ENCODE measurements at places on chromosomes 6 and 20.

DNA sequence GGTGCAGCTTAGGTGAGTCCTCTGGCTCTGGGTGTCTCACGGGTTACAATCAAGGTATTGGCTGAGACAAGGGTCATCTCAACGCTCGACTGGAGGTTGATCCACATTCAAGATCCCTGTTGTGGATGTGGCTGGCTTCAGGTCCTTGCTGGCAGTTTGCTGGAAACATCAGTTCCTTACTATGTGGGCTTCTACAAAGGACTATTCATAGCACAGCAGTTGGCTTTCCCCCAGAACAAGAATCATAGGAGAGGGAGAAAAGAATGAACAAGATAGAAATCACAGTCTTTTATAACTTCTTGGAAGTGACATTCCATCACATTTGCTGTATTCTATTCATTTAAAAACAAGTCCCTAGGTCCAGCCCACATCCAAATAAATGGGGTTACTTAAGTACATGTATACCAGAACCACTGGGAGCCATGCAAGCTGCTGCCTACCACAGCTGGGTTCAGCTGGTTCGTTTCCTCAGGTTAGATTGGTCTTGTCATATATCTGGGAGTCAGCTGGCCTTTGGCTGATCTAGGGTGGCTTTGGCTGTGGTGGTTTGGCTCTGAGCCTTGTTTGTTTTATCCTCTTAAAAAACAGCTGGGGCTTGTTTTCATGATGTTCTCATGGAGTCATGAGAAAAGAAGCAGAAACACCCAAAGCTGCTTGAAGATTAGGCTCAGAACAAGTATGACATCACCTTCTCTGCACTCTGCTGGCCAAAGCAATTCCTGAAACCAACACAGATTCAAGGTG, 433.2 kb upstream of the SPTLC3 start:
- no peak for DNase-seq

DNA sequence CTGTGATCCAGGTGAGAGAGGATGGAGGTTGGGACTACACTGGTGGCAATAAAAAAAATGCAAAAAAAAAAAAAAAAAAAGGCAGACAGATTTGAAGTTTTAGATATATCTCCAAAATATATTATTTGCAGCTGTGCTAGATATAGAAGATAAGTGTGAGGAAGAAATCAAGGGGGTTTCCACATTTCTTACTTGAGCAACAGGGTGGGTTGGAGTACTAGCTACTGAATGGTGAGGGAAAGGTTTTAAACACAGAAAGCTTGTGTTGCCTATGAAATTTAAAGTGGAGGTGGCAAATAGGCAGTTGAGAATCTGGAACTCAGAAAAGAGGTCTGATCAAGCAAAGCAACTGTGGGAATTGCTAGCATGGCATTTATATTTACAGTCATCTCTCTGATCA, 59.9 kb upstream of the GNRH2 start:
- no peak for DNase-seq

DNA sequence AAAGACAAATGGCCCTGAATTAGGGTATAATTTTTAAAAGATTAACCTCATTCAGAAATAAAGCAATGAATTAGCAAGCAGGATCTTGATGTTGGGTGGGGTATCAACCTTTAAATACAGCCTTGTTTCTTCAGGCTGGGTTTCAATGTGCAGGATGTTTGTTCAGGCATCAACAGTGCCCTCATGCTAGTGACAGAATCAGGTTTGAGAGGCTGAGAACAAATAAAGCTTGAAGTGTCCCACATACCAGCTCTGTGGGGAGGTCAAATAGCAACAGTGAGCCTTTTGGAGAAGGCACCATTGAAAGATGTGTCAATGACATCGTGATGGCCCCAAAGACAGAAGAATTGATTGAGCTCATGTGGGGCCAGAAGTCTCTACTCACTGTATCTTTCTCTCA, 68.2 kb downstream of the MTFR2 start:
- DNase-seq, result no peak

DNA sequence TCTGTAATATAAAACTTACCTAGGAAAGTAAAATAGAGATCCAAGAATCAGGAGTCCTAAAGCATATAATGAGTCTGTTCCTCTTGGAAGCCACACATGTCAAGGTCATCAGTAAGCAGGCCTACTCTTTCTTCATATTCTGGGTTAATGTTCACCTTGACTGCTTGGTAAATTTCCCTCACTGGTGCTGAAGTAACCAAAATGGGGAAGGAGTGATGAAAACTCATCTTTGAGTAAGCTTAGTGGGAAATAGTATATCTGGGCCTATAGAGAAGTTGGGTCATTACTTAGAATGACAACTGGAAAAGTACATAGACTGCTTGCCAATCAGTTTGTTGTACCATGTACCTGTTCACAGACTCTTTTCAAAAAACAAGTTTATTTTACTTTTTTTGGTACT, 6.6 kb downstream of the TSPYL4 start:
- no peak for DNase-seq

DNA sequence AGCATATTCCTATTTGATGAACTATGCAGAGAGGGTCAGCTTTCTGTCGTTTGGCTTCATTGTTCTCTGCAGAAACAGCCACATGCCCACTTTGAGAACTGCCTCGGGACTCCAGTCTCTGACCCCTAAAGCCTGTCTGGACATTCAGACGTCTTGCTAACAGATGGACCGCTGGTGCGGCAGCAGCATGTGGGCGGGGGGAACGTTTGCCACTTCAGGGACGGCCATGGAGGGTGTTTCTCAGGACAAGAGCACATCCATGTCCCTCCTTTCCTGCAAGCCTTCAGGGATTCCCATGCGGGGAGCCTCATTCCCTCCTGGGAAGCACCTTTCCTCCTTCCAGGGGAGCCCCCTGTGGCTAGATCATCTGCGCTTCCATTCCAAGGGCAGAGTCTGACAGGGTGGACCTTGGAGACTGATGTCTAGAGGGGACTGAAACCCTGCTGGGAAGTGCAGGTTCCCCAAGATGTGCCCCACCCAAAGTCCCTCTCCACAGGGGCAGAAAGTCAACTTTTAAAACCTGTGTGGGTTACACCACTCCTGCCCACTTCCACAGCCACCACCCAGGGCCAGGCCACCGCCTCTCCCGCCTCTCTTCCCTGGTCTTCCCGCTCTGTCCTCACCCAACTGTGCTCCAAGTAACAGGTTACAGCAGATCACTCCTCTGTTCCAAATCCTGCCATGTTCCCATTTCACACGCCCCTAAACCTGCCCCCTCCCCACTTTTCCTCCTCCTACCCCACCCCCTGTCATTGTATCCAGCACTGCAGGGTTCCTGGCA, 94.8 kb upstream of the PMEPA1 start:
- DNase-seq, result no peak

DNA sequence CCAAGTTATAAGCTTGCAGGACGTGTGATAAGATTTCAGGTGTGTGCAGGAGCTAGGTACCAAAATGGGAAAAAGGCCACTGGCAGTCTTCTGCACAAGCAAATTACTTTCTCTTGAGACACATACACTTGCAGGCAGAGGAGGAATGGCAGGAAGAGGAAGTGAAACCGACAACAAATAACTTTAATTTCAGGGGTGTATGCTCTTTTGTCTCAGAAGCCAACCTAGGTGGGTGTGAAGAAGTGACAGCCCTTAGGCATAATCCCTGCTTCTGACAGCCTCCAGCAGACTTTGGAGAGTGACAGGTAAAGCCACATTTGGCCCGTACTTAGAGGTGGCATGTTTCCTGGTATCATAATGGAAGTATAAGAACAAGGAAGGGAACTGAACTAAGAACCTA, 118.8 kb upstream of the TRAF3IP2 start:
- DNase-seq, result no peak

Measured in stimulated activated CD8-positive, alpha-beta memory T cell treated with anti-CD3 and anti-CD28 coated beads, Interleukin-4, amount 100 ng/mL, for 4 hours (primary cell).